ENCODE measurements at places on chromosomes 6 and 20.

- no peak for DNase-seq
These were observed 317.8 kb upstream of the NT5E start for GRCh38 chr6:85132091-85132490.

- no peak for DNase-seq
These were observed 334.1 kb upstream of the CITED2 start for GRCh38 chr6:139708337-139709199.

DNA sequence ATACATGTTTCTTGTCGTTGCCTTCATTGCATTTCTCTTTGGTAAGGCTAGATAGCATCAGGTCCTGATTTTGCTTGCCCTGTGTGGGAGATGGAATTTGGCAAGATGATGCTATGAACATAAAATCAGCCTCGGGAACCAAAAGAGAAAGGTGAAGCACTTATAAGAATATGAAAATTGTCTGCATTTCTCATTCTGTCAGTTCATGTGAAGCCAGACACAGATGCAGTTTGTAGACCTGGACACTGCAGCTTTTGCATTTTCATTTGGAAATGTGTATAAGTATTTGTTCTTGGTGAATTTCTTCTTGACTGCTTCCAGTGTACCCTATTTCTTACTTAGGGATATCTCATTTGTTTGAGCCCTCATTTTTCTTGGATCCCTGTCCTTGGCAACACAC, 1.3 kb downstream of the YWHAB start:
- no peak for DNase-seq

DNA sequence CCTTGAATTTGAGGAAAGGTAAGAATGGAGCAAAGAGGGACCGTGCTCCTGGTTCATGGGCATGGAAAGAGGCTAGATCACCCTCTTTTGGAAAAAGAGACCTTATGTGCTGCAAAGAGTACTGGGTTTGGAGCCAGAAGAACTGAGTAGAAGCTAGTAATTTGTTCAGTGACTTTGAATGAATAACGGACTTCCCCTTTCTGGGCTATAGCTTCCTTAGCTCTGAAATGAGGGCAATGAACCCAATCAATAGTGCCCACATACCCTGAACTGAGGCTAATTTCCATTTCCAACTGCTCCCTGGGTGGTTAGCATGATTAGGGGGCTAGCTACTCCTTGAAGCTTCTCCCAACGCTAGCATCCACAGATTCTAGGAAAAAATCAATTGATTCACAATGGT, 121.4 kb downstream of the UNC5CL start:
- no peak for DNase-seq

DNA sequence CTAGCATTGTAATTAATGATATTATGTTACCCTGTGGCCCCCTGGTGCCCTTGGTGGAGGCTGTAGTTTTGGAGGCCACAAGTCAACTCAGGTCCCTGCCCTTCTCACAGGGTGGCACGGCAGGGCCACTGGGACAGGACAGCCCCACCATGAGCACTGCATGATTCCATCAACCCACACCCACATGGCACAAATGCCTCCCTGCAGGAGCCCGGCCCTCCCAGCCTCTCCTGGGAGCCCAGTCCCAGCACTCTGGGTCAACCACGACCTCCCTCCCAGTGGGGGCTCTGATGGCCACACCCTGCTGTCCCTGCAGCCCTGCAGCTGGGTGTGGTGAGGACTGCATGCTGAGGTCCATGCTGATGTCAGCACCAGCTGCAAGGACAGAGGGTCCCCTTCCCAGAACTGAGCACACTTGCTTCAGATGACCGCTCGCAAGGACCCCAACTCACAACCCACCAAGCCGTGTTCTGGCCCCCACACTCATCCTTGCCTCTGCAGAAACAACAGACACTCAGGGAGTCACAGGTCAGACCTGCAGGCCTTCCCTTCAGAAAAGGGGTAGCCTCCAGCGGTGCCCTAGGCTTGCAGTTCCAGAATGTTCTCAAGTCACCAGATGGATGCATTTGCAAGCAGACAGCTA, 15.7 kb upstream of the CST7 start:
- DNase-seq: no peak

- no peak for DNase-seq
These were observed 68.6 kb downstream of the SGK1 start for GRCh38 chr6:134249239-134249758.

DNA sequence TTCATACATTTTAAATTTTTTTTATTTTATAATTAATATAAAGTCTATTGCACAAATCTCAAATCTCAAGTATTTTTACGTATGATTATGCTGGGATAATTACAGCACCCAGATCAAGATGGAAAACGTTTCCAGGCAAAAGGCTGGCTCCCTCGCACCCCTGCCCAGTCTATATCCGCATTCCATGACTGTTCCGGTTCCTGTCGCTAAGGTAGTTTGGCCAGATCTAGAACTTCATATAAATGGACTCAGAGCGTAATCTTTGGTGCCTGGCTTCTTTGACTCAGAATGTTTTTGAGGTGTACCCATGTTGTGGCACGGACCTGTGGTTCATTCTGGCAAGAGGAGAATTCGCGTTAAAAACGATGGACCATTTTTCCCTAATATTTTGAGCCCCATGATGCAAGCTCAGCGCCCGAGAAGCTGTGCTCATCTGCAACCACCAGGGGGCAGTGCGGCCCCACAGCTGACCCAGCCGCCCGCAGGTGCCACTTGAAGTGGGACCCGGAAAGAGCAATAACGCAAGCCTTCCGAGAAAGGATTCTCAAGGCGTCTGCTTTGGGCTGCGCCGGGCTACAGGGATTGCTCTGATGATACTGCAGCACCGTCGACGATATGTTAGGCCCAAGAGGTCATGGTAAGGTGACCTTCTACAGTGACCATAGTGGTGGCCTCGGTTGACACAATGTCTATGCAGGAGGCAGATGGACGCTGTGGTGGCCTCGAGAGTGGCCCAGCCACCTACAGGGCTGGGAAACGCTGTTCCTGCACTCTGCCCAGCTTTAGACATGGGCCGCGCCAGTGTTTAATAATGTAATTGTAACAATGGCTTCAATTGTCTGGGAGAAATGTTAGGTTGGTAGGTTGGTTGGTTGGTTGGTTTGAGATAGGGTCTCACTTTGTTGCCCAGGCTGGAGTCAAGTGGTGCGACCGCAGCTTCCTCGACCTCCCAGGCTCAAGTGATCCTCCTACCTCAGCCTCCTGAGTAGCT, 160.1 kb downstream of the ZMYND8 start:
- DNase-seq: peak; percentile 7

DNA sequence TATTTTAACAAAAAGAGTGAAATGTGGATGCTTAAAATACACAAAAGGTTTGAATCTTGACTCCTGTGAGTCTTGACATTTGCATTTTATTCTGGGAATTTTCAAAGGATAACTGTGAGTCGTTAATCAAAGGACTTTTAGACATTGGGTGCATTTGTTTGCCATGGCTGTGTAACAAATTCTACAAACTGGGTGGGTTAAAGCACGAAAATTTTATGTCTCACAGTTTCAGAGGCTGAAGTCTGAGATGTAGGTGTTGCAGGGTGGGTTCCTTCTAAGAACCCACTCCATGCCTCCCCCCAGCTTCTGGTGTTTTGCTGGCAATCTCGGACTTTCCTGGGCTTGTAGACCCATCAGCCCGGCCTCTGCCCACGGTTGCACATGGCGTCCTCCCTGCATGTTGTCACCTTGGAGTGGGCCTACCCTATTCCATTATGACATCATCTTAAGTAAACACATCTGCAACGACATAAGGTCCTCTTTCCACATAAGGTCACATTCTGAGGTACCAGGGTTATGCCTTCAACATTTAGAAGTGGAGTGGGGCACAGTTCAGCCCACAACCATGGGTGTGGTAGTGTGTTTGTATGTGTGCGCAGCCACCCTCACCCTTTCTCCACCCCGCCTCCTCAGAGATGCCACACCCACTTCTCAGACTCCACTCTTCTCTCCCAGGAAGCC, 113.1 kb downstream of the FOXA2 start:
- DNase-seq: no peak

- DNase-seq: no peak
These were observed 268.3 kb downstream of the CDKAL1 start for GRCh38 chr6:20802596-20802995.

DNA sequence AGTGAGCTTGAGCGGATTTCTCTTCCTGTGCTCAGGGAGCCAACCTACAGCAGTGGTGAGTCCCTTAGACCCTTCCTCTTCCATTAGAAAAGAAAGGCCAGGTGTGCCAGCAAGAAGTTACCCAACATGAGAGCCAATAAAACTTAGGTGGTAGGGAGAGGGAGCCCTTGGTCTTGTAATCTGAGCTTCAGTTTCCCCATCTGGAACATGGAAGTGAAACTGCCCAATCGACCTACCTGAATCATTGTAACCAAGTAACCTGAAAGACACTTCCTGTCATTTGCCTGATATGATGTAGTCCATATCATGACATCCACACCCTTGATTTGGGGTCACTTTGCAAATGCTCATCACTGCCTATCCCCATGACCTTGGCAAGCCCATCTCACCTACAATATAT, 66.4 kb downstream of the MDGA1 start:
- no peak for DNase-seq

DNA sequence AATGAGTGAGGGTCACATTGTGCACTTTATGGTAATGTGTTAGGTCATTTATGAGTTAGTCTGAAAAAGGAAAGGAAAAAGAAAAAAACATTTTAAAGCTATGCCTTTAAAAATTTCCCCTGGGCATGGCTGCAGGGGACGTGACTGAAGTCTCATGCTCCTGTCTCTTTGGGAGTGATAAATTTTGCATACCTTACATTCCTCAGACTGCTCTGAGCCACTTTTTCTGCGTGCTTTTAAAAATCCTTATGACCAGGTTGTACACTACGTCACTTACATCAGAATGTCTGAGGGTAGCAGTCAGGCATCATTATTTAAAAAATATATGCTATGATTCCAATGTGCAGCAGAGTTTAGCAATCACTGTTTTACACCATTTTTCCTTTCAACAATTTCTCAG, 121.2 kb downstream of the RFPL4B start:
- DNase-seq: no peak

GRCh38 chr6:3841711-3842565, 7.2 kb upstream of the FAM50B start:
- DNase-seq: no peak
